ENCODE measurements at places on chromosomes 4 and X.

- DNase-seq = no peak
Measured at GRCh38 chr4:119206178-119206577, 6.3 kb upstream of the USP53 start.

DNA sequence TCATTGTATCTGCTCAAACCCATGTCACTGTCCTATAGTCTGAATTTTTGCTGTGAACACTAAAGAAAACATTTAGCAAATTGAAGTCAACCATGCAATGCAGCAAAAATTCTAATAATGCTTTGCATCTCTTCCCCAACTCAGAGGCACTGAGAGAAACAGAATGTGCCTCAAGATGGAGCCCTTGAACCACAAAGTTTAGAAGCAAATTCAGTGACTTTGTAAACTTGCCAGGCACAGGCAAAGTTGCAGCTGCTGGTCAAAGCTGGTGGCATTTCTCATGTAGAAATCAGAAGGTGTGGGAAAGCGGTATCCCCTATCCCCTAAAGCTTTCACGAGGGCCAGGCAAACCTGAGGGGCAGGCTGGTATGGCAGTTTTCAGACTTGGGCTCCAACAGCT is 121.7 kb upstream of the DIPK2B start:
- no peak for DNase-seq

DNA sequence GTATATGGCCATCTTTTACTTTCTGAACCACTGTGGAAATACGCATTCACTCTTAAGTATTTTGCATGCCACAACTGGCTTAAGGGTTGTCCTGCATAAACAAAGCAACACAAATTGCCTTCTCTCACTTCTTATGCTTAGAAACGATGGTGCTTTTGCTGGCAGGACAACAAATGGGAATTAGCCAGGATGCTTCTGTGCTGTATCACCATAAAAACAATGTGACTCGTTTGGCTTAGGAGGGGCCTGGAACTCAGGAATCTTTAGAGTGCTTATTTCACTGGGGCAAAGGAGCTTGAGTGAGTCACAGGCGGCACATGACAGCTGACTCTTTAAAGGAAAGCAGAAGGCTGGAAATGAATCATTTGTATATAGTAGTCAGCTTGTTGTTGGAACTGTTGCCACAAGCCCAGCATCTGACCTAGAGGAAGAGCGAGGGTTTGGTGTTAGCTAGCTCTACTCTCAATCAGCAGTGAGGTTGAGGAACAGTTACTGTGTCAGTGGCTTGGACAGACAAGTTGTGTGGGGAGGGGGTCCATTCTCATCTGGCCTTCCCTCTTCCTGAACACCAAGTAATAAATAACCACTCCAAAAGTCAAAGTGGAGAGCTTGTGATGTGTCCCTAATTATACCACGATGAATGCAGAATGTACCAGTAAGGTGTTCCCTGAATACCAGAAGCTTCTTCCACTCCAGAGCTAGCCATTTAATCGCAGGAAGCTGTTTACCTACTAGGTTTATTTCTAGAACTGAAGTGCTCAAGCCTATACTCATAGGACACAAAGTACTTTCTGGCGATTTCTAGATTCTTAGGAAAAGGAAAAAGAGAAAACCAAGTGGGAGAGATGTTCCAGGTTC is 293.1 kb downstream of the CAMK2D start:
- DNase-seq = peak; percentile 95

DNA sequence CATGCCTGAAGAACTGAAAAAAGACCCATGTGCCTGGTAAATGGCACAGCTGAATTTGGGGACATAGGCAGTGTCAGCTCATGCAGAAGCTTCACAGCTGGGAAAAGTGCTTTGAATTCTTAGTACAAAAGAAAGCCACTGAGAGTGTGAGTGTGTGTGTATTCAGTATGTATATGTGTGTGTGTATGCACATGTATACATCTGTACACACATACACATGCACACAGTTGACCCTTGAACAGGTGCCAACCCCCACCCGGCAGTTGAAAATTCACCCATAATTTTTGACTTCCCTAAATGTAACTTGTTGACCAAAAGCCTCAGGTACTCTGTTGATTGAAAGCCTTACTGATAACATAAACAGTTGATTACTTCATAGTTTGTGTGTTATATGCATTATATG is 49.5 kb upstream of the ENPP6 start:
- peak; percentile 50 for DNase-seq

- DNase-seq = no peak
Measured at GRCh38 chr4:80094191-80094590, 21.2 kb upstream of the ANTXR2 start.

DNA sequence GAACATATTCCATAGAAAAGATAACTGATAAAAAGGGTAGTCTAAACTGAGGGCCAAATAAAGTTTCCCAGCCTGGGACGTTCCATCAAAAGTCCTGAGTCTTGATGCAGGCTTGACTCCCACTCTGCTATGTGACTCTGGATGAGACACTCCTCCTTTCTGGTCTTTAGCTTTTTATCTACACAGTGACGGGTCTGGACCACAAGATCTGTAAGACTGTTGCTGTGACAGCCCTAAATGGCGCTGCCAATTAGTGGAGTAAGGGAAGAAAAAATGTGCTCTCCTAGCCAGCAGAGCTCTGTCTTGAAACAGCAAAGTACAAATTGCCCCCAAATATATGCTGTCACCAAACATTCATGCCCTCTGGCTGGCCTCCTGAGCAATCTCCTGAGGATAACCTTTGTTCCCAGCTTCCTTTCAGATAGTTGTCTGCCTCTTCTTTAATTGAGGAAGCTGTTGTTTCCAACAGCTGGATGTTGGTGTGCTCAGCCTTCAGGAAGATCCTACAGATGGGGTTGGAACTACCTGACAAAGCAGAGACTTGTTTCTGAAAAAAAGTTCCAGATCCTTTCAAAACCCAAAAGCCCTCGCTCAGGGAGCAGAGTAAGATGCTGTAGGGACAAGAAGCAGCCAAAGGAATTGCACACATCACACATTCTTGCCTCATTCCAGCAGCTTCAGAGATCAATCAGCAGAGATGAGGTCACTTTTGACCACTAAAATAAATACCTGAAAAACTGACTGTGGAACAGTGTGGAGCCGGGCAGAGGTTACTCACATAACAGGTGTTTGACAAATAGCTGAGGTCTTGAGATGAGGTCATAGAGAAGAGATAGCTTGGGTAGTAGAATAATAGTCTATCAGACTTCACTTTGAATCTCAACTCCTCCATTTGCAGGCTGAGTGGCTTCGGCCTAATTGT is 383.4 kb upstream of the FGF13 start:
- no peak for DNase-seq

DNA sequence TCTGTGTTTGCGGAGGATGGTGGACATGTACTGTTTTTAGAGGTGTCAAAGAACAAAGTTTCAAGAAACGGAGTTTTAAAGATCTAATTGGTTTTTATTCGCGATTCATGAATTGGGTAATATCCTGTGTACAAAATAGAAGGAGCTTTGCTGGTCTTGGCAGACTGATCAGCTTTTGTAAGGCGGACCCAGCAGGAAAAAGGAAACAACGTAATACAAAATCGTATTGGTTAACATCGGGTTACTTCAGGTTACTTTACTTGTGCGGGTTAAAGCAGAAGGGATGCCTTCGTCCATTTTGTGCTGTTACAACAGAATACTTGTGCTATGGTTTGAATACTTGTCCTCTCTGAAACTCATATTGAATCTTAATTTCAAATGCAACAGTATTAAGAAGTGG is 11.4 kb upstream of the NYX start:
- DNase-seq = peak; percentile 26

DNA sequence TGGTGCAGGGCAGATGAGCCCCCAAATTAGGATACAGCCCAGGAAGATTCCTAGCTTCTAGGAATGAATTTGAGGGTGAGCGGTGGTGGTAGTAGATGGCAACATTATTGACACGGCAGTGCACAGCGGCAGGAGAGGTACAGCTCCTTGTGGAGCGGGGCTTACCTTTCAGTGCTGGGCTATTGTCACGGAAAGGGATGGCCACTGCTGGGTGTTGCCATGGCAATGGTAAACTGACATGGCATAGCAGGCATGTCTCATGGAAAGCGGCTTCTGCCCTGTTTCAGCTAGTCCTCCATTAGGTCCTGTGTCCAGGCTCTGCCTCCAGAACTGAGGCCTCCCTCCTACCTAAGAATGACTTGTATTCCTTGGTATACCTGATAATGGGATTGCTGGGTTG is 81.8 kb upstream of the WDR1 start:
- no peak for DNase-seq

DNA sequence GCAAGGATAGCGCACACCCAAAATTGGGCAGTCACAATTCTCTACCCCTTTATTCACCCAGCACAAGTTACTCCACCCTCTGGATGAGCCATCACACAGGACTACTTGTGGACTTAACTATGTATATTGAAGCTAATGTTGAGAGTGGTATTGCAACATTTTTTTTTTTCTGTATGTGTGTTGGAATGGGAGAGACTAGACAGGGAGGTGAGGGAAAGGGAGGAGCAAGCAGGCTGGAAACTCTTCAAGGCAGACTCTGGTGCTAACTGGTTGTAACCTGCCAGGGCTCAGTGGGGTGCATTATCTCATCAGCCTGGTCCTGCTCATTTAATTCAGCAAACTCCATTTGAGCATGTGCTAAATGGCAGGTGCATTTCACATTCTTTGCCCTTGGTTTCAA is 18.4 kb upstream of the CWH43 start:
- DNase-seq = no peak

DNA sequence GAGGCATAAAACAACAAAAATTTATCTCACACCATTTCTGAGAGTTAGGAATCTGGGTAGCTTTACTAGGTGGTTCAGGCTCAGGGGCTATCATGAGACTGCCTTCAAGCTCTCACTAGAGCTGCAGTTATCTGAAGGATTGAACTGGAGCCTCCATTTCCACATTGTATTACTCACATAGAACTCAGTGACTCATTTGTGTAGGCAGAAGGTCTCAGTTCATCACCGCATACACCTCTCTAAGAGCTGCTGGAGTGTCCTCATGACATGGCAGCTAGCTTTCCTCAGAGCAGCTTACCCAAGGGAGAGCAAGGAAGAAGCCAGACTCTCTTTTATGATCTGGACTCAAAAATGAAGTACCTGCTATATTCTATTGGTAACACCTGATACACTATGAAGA is 389.2 kb downstream of the IQCM start:
- no peak for DNase-seq
